ENCODE measurements at places on chromosomes 11 and 22. TPM values are rescaled to one million over a fixed set of nuclear protein-coding genes. Genes with fewer than 3 reads are reported as not detected.

The SPTBN2 gene
- total RNA-seq: 0.91 TPM

The GTSE1 gene
- 39.0 TPM for total RNA-seq

The OR52H1 gene
- not detected for total RNA-seq

The CASP12 gene
- not detected for total RNA-seq

The CARNS1 gene
- 0.62 TPM for total RNA-seq

- peaks cover 11% of the 10 kb centered on the region for H3K27me3 ChIP-seq
- no peaks in the 10 kb centered on the region for H3K36me3 ChIP-seq
- no peak overlapping the region for H3K4me3 ChIP-seq
- DNase-seq: no peak
- H3K4me1 ChIP-seq: no peaks in the 10 kb centered on the region
- H3K27ac ChIP-seq: no peak overlapping the region
These were observed 201.2 kb upstream of the MTNR1B start for GRCh38 chr11:92768121-92768840.

GRCh38 chr11:119155733-119156492, 7.1 kb downstream of the ABCG4 start:
- DNase-seq: no peak
- H3K36me3 ChIP-seq: no peaks in the 10 kb centered on the region
- H3K4me3 ChIP-seq: no peak overlapping the region
- no peaks in the 10 kb centered on the region for H3K4me1 ChIP-seq

DNA sequence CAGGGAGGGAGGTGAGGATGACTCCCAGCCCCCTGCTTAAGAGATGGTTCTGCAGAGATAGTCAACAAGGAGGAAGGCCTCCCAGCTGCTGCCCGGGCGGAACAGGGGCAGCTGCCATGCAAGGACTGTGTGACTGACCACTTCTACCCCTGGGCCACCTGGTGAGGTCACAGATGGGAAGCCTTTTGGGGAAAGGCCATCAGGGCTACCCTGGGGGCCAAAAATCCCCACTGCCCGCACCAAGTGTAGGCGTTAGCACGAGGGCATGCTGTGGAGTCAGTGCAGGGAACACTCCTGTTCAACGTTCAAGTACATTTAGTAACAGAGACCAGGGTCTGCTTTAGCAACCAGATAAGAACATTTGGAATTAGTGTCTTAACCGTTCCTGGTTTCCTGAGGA, 372.9 kb downstream of the BRD1 start:
- H3K4me3 ChIP-seq: no peak overlapping the region
- H3K4me1 ChIP-seq: no peaks in the 10 kb centered on the region
- no peaks in the 10 kb centered on the region for H3K36me3 ChIP-seq
- H3K27me3 ChIP-seq: peaks cover 2% of the 10 kb centered on the region
- H3K27ac ChIP-seq: no peak overlapping the region

- no peak for DNase-seq
- no peak overlapping the region for H3K4me3 ChIP-seq
- H3K27ac ChIP-seq: no peak overlapping the region
- no peaks in the 10 kb centered on the region for H3K4me1 ChIP-seq
These were observed 33.6 kb upstream of the MPPED2 start for GRCh38 chr11:30619767-30620166.

DNA sequence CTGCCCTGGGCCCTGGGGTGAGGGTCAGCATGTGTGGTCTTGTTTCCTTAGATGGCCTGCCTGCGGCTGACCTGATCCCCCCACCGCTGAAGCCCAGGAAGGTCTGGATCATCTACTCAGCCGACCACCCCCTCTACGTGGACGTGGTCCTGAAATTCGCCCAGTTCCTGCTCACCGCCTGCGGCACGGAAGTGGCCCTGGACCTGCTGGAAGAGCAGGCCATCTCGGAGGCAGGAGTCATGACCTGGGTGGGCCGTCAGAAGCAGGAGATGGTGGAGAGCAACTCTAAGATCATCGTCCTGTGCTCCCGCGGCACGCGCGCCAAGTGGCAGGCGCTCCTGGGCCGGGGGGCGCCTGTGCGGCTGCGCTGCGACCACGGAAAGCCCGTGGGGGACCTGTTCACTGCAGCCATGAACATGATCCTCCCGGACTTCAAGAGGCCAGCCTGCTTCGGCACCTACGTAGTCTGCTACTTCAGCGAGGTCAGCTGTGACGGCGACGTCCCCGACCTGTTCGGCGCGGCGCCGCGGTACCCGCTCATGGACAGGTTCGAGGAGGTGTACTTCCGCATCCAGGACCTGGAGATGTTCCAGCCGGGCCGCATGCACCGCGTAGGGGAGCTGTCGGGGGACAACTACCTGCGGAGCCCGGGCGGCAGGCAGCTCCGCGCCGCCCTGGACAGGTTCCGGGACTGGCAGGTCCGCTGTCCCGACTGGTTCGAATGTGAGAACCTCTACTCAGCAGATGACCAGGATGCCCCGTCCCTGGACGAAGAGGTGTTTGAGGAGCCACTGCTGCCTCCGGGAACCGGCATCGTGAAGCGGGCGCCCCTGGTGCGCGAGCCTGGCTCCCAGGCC, 12.7 kb downstream of the TMEM121B start:
- H3K27ac ChIP-seq: no peak overlapping the region
- H3K4me1 ChIP-seq: peaks cover 45% of the 10 kb centered on the region
- DNase-seq: no peak
- H3K27me3 ChIP-seq: no peaks in the 10 kb centered on the region
- no peak overlapping the region for H3K4me3 ChIP-seq
- H3K36me3 ChIP-seq: peaks cover 50% of the 10 kb centered on the region

DNA sequence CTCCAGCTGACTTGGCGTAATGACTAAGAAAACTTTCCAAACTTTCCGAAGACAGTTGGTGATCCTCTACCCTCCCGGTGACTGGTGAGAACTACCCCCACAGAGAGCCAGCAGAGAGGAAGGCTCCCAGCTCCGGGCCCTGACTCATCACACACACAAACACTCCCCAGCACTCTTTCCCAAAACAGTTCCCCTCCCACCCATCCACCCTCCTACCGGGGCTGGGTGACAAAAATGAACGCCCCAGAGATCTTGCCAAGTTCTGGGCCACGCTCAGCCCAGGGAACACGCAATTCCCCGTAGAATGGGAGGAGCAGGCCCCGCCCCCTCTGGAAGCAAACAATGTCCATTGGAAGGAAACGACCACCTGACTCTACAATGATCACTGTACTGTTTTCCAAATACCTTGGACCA, 21.3 kb upstream of the JAM3 start:
- no peak for DNase-seq
- no peaks in the 10 kb centered on the region for H3K36me3 ChIP-seq
- no peak overlapping the region for H3K4me3 ChIP-seq

- H3K36me3 ChIP-seq: no peaks in the 10 kb centered on the region
- H3K4me1 ChIP-seq: peaks cover 8% of the 10 kb centered on the region
- no peak overlapping the region for H3K27ac ChIP-seq
- DNase-seq: no peak
- H3K27me3 ChIP-seq: peaks cover 4% of the 10 kb centered on the region
These were observed 36.9 kb downstream of the CHRDL2 start for GRCh38 chr11:74694136-74694930.

DNA sequence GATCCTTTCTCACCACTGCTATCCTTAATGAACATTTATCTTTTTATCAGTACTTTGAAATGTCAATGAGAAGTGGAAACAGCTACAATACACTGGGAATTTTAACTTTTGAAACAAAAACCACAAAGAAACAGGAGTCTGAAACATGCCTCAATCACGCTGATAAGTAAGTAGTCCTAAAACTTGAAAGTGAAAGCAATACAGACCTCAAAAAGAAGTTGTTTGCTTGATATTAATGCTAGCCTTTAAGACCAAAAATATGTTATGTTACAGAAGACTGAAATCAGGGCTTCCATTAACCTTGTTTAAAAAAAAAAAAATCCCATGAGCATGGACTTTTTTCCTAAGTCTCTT, 21.3 kb downstream of the PHF21A start:
- H3K27me3 ChIP-seq: no peaks in the 10 kb centered on the region
- peak overlapping the region; percentile 34 for H3K4me3 ChIP-seq
- H3K4me1 ChIP-seq: peaks cover 30% of the 10 kb centered on the region
- H3K36me3 ChIP-seq: peaks cover 6% of the 10 kb centered on the region
- DNase-seq: no peak

- H3K36me3 ChIP-seq: no peaks in the 10 kb centered on the region
- no peak for DNase-seq
- no peaks in the 10 kb centered on the region for H3K4me1 ChIP-seq
- peaks cover 9% of the 10 kb centered on the region for H3K27me3 ChIP-seq
These were observed 39.3 kb upstream of the TP53I11 start for GRCh38 chr11:44989831-44990566.

DNA sequence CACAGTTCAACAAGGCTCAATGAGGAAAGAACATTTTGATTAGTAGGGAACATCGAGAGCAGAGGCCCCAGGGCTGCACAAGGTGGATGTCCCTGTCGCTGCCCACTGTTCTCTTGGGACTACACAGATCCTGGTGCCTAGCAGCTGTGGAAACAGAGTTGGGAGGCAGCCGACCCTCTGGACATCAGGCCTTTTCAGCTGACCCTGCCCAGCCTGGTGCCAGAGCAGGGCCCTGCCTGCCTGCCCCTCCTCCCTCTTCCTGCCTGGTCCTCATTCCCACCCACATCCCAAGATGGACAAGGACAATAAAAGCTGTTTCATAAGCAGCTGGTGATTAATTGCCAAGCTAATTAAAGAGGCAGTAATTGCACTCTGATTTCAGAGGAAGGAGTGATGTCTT, 60.7 kb downstream of the NFAM1 start:
- peaks cover 12% of the 10 kb centered on the region for H3K4me1 ChIP-seq
- no peak overlapping the region for H3K27ac ChIP-seq
- H3K36me3 ChIP-seq: no peaks in the 10 kb centered on the region
- no peak for DNase-seq

DNA sequence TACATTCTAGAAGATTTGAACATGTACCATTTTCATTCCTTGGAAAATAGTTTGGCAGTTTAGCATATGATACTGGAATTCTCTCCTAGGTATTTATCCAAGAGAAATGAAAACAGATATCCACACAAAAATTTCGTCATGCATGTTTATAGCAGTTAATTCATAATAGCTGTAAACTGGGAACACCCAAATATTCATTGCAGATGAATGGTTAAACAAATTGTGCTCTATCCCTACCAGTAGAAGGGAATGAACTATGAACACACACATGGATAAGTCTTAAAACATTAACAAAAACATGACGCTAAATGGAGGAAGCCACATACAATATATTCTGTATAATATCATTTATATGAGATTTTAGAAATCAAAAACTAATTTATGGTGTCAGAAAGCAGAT, 61.5 kb downstream of the PDE3B start:
- no peak overlapping the region for H3K4me3 ChIP-seq
- no peaks in the 10 kb centered on the region for H3K27me3 ChIP-seq
- peaks cover 59% of the 10 kb centered on the region for H3K36me3 ChIP-seq
- H3K4me1 ChIP-seq: peaks cover 35% of the 10 kb centered on the region

GRCh38 chr11:8068605-8069221, 12.3 kb upstream of the TUB start:
- H3K4me3 ChIP-seq: no peak overlapping the region
- H3K4me1 ChIP-seq: no peaks in the 10 kb centered on the region
- no peak overlapping the region for H3K27ac ChIP-seq
- DNase-seq: no peak

GRCh38 chr11:119861160-119861559, 132.2 kb upstream of the NECTIN1 start:
- H3K4me3 ChIP-seq: no peak overlapping the region
- no peaks in the 10 kb centered on the region for H3K4me1 ChIP-seq
- no peak overlapping the region for H3K27ac ChIP-seq
- H3K27me3 ChIP-seq: peaks cover 10% of the 10 kb centered on the region
- DNase-seq: no peak

DNA sequence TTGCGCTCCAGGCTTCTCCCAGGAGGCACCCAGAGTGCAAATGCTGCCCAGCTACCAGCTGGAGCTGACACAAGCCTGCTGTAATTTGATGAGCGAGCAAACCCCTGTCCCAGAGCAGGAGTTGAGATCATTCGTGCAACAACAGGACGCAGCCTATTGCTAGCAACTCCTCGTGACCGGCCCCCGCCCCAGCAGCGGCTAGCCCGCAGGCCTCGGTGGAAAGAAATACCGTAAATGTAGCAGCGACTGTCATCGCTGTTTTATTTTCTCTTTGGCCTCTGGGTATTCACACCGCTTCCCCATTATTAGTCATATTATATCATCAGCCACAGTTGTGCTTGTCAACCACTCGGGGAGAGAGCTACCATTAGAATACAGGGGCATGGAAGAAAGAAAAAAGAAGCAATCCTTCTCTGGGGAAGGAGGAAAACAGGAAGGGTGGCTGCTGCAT, 59.2 kb upstream of the ATXN10 start:
- H3K27me3 ChIP-seq: peaks cover 2% of the 10 kb centered on the region
- peak; percentile 31 for DNase-seq

- no peaks in the 10 kb centered on the region for H3K27me3 ChIP-seq
- peak overlapping the region; percentile 34 for H3K27ac ChIP-seq
- DNase-seq: no peak
- peak overlapping the region; percentile 42 for H3K4me3 ChIP-seq
These were observed 5.5 kb downstream of the POU2AF1 start for GRCh38 chr11:111373590-111373989.

DNA sequence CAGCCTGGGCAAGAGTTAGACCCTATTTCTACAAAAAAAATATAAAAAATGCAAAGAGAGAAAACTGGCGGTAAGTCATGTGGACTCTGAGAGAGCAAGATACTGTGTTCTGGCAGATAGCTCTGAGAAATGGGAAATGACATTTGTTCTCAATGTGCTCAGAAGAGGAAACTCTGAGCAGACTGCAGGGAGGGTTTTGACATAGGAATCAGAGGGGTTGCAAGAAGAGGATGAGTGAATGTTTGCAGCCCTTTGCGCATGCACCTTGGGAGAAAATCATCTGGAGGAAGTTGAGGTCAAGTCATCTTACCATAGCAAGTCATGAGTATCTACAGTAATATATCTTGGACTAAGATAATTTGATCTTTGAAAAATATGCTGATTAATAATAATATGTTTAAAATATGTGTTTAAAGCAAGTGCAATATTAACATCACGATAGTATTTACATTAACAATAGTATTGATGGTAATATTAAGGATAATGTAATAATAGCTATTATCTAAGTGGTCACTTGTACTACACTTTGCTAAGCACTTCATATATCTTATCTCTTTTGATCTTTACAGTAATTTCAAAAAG, 2.6 kb downstream of the ACER3 start:
- H3K27ac ChIP-seq: no peak overlapping the region
- no peak for DNase-seq
- H3K27me3 ChIP-seq: peaks cover 2% of the 10 kb centered on the region
- H3K36me3 ChIP-seq: peaks cover 2% of the 10 kb centered on the region
- H3K4me3 ChIP-seq: no peak overlapping the region

DNA sequence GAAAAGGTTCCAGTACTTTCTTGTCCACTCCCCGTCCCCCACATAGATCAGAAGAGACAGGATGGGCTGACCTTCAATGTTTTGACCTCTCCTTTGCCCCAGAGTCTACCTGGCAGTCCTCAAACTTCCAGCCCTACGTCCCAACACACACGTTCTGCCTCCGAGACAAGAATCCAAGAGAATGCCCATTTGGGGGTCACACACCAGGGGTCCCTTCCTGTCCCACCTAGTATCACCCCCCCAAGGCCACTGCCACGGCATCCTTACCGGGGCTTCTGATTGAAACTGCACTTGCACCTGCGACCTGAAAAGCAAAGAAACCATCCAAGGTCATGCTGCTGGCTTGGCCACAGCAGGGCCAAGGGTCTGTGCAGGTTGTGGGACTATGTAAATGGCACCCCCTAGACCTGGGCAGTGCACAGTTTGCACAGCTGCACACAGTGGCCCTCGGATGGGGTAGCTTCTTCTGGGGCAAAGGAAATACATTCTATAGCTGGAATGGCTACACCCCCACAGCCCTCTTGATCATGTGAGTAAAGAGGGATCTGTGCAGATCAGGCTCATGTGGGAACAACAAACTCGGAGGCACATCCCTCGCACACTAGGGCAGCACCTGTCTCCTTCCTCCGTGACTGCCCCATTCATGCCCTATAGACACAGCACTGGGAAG, 16.5 kb upstream of the FXYD2 start:
- no peak overlapping the region for H3K4me3 ChIP-seq
- H3K27ac ChIP-seq: no peak overlapping the region
- peaks cover 11% of the 10 kb centered on the region for H3K4me1 ChIP-seq
- H3K36me3 ChIP-seq: no peaks in the 10 kb centered on the region
- H3K27me3 ChIP-seq: peaks cover 25% of the 10 kb centered on the region
- no peak for DNase-seq

All from activated T-helper 1 cell treated with anti-CD3 and anti-CD28 coated beads, Interleukin-12 subunit alpha, Interleukin-12 subunit beta, Interleukin-2, Interleukin-4 antibody, amounts not matched to agents 30 ng/mL and 10 ng/mL and 1 ng/mL, durations not matched to agents 14 hours and 24 hours and 36 hours (primary cell).